Stimulated activated CD8-positive, alpha-beta memory T cell treated with anti-CD3 and anti-CD28 coated beads, Interleukin-15, amount 100 ng/mL, for 1 hour (primary cell): ENCODE measurements at places on chromosomes 11 and 22.

DNA sequence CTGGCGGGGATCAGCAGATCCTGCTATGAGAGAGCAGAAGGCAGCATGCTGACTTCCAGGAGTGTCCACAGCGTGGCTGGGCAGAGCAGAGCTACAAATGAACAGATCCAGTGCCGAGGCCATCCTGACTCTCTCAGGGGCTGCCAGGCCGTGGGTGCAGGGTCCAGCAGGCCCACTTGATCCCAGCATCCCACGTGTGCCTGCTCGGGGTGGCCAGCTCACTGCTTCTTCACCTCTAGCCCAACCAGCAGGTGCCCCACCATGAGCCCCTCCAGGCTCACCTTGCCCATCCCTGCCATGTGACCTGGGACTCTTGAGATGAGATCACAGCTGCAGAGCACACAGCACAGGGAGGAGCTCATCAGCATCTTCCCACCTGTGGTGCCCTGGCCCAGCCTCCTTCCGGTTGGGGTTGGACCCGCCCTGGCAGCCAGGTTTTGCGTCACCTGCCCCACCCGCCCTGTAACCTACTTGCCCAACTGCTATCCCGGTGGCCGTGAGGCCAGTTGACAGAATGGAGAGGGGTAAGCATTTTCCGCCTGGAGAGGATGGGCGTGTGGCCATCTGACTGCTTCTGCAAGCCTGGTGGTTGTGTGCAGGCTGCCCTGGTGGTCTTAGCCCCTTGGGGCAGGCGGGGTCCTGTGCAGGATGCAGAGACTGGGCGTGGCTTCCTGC is 11.0 kb downstream of the TANGO2 start:
- DNase-seq = no peak

GRCh38 chr22:38569181-38569971 is 607 bp downstream of the DMC1 start:
- DNase-seq = peak; percentile 0

- no peak for DNase-seq
Observed at GRCh38 chr22:33438273-33438672, 380.1 kb upstream of the SYN3 start.

DNA sequence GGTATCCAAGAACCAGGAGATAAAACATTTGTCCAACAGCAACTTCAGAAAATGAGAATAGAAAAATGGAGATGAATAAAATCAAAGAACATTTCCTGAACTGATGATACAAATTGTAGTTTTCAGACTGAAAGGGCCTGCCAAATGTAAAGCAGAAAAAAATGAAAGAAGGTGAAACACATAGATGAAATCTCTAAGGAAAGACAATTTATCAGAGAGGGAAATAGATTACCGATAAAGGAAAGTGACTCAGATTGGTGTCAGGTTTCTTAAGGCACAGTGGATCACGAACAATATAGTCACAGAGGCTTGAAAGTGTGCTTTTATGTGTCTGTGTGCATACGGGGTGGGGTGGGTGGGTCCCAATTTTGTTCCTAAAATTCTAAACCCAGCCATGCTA is 4.1 kb upstream of the STT3A start:
- DNase-seq = no peak

DNA sequence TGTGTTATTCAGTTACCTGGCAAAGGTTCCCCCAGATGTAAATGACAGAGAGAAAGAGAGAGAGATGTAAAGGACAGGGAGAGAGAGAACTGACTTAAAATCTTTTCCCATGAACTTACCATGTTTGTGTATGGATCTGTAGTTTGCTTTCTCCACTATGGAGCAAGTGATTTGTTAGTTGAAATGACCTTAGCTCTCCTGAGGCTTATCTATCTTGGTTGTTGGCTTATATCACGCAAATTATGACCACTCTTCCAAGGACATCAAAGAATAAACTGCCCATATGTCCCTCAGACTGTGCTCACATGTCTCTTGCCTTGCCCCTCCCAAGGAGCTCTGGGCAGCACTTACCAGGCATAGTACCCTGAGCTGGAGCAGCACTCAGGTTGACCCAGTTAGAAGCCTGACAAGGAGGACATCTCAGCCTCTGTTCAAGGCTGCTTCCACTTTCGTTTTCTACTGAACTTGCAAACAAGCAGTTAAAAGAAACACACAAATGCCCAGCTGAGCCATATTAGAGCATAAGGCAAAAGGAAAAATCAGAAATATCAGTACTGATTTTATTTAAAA is 95.3 kb upstream of the RCN1 start:
- no peak for DNase-seq

- DNase-seq = no peak
Observed at GRCh38 chr11:47270331-47271271, 668 bp downstream of the MADD start.

DNA sequence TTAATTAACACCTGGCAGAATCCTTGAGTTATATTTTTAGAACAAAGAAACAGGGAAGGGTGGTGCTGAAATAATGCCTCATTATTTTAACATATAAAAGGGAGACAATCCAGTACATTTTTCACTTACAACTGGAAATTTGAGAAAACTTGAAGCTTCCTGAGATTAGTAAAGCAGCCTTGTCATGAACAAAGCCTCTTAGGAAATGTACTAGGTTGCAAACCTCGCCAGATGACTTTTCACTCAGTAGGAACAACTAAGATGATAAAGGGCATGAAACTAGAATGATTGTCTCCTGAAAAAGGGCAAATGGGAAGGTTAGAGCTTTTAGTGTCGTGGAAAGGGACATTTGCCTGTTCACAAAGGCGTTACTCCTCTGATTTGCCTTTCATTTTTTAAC is 289.6 kb downstream of the ETS1 start:
- DNase-seq = no peak

DNA sequence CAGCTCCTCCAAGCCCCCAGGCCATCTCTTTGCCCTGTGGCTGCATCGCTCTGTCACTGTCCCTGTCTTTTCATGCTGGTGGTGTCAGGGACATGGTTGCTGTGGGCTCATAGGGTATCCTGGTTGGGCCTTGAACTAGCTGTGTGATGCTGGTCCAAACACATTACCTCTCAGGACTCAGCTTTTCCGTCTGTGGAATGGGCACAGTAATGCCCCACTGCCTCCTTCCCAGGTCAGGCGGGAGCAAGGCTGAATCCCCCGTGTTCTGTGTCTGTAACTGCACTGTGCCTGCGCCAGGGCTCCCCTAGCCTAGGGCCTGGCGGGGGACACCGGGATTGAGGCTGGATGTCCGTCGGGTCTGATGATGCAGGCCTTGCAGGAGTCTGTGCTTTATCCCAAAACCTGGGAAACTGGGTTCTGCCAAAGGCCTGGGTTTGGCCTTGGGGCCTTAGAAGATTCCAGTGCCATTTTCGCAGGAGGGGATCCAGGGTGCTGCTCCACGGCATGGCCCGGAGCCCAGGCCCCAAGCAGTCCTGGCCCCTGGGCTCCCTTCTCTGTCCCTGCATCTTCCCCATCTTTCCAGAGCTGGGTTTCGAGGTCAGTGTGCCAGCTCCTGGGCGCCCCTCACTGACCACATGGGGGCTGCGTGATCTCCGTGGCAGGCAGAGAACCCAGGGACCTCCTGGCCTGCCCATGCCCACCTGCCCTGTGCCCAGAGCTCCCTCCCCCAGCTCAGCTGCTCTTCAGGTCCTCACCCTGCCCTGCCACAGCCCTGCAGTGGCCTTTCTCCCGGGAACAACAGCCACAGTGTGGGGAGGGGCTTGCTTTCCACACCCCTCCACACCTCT is 32.7 kb upstream of the CELSR1 start:
- DNase-seq = no peak

DNA sequence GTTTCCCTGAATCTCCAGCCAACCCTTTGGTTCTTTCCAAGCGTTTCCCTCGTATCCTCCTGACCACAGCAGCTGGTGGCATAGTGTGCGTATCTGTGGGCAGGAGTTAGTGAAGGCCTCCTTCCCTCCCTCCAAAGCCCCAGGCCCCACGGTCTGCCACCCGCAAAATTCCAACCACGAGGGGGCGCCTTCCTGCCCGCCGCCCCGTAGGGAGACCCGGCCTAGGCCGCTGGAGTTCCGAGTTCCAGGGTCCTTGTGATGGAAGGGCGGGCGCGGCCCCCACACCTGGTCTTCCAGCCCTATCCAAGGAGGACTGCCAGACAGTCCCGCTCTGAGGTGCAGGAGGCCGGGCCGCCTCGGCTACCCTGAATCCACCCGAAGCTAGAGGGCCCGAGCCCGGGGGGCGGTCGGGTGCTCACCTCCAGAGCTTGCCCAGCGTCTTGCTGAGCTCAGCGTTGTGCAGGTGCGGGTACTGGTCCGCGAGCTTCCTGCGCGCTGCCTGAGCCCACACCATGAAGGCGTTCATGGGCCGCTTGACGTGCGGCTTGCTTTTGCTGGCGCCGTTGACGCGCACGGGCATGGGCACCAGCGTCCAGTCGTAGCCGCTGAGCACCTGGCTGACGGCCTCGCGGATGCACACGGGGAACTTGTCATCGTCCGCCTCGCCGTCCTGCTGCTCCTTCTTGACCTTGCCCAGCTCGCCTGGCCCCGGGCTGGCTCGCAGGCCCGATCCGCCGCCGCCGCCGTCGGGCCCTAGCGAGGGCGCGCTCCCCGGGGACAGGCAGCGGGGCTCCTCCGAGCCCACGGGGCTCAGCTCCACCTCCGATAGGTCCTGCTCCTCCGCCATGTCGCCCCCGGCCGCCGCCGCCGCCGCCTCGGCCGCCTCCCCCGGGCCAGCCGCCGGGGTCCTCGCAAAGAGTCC is 1.2 kb downstream of the SOX10 start:
- DNase-seq = no peak

- no peak for DNase-seq
Observed at GRCh38 chr22:26981541-26981940, 324.2 kb downstream of the MIAT start.

- peak; percentile 37 for DNase-seq
Observed at GRCh38 chr11:75275581-75275980, 35.0 kb downstream of the TPBGL start.

GRCh38 chr22:37896181-37896592 is 9.9 kb upstream of the MICALL1 start:
- no peak for DNase-seq

DNA sequence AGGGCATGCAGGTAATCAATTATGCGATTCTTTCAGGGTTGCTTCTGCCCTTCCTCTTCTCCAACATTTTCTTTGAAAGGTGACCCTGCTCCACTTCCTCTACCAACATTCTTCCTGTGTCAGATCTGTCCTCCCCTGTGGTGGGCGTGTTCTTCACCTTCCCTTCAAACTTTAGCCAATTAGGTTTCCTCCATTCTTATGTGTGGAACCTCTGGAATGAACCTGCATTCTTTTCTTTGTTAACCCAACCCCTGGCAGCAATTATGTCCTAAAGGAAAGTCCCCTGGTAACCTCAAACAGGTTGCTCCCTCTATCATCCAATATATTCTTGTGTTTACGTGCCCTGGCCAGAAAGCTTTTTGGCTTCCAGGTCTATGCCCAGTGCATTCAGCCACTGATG is 22.4 kb downstream of the KIRREL3 start:
- DNase-seq = no peak

DNA sequence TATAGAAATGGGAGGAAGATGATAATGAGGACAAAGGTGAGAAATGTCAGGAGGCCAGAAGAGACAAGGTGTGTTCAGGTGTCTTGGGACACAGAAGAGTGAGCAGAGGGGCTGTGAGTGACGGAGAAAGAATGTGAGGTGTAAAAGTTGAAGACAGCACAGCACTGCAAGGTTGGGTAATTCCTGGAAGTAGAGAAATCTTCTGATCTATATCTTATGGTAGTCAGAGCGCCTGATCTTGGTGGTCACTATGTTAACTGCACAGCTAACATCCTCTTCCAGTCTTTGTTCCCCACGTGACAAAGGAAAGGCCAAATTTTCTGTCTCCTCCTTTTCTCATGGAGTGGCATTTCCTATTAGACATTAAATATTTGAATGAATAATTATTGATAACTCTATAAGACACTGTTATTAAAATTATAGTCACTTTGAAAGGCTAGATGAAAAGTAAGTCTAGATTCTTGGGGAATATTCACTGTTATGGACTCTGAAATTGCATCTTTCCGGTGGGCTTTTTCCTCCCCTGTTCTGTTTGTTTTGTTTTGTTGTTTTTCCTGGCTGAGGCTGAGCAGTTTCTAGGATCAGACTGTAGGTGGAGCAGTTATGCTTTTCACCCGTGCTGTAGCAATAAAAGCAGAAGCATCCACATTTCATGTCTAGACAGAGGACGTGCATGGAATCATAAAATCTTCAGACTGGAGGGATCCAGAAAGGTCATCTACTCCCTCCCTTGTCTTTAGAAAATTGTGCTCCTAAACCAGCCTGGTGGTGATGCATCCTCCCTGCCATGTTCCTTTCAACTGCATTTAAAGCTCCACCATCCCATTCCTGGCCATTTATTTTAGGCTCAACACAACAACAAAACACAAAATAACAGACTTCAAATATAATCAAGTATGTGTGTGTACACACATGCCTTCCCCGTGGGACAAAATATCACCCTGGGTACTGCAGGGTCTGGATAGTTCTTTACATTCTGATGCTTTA is 26.6 kb downstream of the SC5D start:
- no peak for DNase-seq

DNA sequence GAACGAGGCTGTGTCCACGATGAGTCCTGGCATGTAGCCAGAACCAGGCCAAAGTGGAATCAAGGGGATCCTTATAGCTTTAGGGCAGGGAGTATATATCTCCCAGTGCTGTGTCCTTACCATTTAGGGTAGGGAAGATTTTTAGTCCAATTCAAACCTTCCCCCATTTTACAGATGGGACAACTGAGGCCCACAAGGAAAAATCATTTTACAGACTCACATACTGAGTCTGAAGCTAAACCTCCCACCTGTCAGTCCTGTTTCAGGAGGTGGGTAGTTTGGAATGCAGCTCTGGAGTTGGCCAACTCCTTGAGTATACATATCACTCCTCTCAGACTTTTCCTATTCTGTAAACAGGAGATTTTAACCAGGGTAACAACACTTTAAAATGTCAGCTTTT is 33.1 kb upstream of the TFIP11 start:
- DNase-seq = no peak

GRCh38 chr11:121936781-121937447 is 179.1 kb downstream of the BLID start:
- DNase-seq = no peak

- DNase-seq = no peak
Observed at GRCh38 chr22:50620593-50621355, 7.2 kb downstream of the ARSA start.

- DNase-seq = no peak
Observed at GRCh38 chr22:27990879-27991278, 71.8 kb upstream of the PITPNB start.

- no peak for DNase-seq
Observed at GRCh38 chr22:22554587-22555284, 4.3 kb downstream of the PRAME start.

DNA sequence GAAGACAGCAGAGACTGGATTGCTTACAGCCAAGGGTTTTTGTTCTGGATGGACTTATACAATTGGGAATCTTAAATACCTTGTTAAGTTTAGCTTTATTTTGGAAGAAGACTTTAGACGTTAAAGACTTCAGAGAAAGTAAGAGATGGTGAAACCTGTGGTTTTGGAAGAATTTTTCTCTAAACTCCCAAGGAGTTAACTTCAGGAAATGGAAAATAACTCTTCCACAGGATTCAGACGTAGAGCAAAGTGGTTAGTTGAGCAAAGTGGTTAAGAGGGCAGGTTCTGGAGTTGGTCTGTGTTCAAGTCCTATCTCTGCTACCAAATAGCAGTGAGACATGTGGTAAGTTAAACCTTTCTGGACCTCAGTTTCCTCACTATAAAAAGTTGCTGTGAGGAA is 12.8 kb downstream of the PITPNB start:
- DNase-seq = no peak
